Activated CD4-positive, alpha-beta T cell treated with anti-CD3 and anti-CD28 coated beads for 24 hours (primary cell): ENCODE measurements at places on chromosomes 2 and 18.

GRCh38 chr18:57362714-57363113, 10.4 kb downstream of the ST8SIA3 start:
- DNase-seq, result no peak

- no peak for DNase-seq
Measured at GRCh38 chr2:213189001-213189899, 37.8 kb upstream of the IKZF2 start.

DNA sequence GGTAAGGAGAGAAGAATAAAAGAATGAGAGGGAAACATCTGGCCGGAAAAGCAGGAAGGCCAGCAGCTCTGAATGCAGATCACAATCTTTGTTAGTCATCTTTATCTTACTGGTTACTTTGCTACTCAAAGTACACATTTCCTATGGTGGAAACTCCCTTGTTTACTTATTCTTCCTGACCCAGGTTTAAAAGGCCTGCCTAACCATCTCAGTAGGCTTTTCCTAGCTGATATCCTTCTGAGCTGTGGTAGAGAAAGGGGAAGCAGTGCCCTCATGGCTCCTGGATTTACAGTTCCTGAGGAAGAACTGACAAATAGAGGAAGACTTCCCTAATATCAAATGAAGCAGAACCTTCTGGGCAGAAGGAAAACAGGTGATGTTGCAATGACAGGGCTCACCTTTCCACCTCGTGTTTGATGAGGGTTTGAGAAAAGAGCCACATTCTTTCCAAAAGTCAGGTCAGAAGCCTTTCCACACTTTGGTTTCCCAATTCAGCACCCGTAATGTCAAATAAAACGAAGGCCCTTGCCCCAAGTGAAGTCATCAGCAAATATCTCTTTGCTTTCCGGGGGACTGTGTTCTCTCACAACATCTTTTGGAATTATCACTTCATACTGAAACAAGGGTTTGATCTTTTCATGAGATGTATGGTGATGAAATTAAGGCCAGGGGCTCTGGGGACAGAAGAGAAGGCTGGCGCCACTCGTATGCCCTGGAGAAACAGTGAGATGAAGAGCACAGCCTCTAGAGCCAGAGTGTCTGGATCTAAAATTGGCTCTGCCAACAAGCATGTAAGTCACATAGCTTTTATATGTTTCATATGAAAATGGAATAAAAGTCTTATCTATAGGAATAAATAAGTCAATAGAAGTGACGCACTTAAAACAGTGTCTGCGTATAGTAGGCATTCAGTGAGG, 26.7 kb upstream of the APOB start:
- no peak for DNase-seq

DNA sequence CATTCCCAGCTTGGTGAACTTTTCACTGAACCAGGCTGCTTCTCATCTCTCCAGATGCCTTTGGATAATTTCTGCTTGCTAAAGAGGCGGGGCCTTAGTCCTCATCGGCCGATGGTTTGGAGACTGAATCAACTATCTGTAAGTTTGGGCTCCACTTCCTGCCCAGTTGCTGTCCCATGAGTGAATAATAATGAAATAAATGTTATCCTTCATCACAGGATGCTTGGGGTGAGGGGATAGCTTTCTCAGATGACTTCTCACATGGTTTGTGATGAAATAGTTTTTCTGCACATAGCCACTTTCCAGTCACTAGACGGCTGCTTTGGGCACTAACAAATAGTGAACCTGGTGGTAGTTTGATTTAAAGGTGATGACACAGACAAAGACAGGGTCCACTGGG, 376.6 kb upstream of the TRIB2 start:
- no peak for DNase-seq

DNA sequence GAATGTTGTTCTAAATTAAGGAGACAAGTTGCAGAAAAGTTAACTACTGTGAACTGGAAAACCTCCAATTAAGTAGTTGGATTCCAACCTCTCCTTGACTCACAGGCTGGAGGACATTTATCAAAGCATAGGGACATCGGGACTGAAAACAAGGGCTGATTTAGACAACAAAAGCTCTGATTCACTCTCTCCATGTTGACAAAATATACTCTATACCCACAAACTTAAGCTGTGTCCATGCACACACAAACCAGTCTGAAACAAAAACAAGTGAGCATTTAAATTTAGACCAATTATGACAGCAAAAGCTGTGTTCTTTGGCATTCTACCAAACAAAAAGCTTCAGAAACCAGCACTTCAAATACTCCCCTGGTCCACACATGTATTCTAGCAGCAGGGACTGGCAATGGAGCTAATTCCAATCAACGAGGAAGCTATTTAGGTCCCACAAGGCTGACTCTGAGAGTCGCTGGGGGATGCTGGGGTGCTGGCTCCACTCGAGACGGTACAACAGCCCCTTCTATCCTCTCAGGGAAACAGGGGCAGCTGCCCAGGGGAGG, 71.4 kb downstream of the NXPH2 start:
- DNase-seq, result no peak
